ENCODE measurements at places on chromosomes 11 and 22.

DNA sequence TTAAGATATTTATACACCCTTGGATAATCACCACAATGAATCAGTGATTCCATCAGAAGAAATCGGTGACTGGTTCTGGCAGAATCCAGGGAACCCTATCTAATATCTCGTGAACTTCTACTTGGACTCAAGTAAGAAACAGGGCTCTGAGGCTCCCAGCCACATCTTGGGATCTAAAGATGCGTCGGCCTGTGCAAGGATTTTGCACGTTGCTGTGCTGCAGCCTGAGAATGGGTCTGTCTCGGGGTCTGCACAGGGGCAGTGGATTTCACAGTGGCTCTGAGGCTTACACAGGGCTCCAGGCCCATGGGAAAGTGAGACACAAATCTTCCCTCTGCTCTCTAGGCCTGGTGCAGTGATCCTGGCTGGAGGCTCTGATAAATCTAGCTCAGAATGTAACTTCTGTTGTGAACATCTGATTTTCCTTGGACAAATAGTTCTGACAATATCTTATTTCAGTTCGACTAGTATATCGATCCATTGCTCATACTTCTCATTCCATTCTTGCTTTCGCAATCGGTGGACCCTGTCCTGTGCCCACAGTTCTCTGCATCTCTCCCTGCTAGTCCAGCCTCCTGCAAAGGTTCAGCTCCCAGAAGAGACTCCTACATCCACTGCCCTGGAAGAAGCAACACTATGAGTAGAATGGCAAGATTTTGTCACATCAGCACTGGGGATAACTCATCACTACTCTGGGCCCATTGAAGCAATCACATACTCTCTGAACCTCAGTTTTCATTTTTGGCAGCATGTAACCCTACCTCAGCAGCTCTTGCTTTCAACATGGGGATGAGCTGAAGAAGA is 105.5 kb upstream of the TOP3B start:
- no peak for DNase-seq

DNA sequence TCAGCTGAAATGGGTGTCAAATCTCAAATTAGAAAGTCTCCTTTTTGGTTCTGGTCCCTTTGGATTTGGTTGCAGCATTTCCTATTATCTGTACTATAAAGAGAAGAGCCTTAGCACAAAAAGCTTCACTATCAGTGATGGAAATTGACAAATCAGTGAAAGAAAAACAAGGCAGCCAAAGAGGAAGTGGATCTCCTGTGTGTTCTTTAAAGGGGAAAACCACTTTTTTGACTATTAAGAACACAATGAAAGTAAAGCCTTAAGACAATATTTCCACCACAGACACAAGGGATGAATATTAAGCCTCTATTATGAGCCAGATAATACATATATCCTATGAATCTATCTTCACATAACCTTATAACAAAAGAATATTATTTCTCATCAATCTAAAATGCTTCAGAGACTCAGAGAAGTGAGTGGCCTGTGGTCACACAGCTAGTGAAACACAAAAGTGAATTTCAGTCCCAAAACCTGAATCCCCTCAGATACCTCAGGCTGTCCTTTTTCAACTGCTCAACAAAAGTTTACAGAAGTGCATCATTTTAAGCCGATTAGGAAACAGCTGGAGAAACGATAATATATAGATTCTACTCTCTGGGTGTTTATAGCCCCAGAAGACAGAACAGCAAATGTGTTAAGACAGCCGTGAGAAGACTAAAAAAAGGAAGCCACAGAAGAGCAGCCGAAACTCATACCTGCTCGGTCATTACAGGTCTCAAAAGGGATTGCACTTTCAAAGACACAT is 24.4 kb upstream of the FSHB start:
- no peak for DNase-seq

GRCh38 chr11:19404787-19405186 is 164.0 kb upstream of the E2F8 start:
- DNase-seq, result no peak

- no peak for DNase-seq
Observed at GRCh38 chr11:115170133-115170815, 333.9 kb downstream of the CADM1 start.

DNA sequence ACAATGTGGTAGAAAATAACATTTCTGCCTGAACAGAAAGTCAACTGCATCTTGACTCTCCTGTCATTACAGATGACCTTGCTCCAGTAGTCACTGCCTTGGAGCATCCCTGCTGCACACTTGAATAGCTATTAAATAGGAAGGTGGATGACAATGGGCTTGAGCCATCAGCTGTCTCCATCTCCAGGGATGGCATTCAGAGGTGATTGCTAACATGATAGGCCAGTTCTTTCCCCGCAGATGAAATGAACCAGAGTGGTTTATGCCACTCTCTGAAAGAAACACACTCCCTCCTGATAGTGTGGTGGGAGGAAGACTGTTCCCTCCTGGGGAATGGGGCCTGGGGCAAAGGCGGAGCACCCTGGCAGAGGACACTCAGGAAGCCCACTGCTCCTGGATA is 57.1 kb upstream of the OLFML1 start:
- no peak for DNase-seq

DNA sequence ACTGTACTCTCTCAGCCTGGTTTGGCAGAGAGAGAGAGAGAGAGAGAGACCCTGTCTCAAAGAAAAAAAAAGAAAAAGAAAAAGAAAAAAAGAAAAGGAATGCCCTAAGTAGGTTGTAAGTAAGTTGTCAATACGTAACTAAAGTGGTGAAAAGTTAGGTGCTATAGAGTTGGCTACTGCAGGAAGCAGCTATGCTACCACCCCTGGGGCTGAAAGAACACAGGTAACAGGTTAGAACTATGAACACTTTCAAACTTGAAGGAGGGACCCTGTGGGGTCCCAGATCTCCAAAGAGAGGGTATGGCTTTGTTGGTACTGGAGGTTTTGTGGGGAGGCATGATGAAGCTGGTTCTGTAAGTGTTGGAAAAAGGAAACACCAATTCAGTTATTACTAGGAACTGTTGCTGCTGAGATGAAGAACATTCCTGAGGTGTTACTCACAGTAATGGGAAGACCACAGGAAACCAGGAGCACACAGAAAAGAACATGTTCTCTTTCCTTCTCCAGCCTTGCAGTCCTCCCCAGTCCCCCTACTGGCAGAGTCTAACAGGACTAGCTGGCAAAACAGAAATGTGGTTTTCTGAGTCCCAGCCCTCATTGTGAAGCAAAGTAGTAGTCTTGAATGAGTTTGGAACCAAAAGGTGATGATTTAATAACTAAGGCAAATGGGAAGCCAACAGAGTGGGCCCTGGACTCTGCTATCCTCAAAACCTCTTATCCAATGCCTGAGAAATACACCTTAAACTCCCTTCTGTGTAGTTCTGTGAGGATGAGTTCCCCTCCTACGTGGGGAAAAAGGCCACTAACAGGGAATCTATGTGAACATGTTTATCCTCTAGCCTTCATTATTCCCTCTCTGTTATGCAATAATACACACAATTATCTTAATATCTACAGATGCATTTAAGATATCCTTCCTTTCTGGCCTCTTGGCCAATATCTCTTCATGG is 427.0 kb upstream of the DDI1 start:
- DNase-seq, result no peak

GRCh38 chr11:32396331-32396730 is 39.0 kb downstream of the WT1 start:
- DNase-seq, result no peak

GRCh38 chr11:12061851-12062560 is 48.4 kb upstream of the MICAL2 start:
- DNase-seq, result no peak

DNA sequence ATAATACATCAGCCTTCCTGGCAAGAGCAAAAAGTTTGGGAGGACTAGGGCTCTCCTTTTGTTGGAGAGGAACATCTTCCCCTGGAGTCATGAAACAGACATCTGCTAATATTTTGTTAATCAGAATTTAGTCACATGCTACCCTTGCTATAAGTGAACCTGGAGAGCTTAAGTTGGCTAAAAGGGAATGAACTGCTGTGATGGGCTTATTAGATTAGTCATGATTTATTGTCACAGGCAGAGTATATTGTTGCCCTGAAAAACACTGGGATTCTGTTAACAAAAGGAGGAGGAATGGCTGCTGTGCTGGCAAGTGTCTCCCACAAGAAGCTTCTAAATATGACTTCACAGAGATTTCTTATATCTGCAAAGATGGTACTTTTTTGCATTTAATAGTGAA is 16.0 kb downstream of the TCP11L1 start:
- DNase-seq, result no peak

- DNase-seq, result no peak
Observed at GRCh38 chr22:22590136-22590891, 31.2 kb upstream of the PRAME start.

DNA sequence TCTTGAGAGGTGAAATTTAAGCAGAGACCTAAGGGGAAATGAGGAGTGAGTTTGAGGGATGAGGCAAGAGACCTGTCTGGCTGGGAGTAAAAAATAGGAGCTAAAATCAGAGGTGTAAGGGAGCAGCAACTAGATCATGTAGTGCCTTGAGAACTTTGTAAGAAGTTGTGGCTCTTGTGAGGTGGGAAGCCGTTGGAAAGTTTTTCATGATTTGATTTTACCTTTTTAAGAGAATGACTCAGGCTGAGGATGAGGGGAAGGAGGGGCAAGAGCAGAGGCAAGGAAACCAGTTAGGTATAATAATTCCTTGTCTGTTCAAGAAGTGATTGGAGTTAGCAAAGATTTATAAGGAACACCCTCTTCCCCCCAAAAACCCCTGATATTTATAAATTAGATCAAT is 25.8 kb downstream of the QSER1 start:
- DNase-seq, result no peak

GRCh38 chr11:128988242-128988970 is 45.7 kb upstream of the TP53AIP1 start:
- no peak for DNase-seq

GRCh38 chr11:765025-765801 is 12.1 kb downstream of the GATD1 start:
- DNase-seq, result peak; percentile 70

DNA sequence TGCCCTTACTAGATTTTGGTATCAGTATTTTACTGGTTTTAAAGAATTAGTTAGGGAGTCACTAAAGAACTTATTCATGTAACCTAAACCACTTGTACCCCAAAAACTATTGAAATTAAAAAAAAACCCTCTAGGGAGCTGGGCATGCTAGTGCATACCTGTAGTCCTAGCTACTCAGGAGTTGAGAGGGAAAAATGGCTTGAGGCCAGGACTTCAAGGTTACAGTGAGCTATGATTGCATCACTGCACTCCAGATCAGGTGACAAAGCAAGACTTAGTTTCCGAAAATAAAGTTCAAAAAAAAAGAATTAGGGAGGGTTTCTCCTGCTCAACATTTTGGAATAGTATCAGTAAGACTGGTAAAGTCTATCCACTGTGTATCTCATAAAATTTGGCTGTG is 364.4 kb upstream of the LUZP2 start:
- no peak for DNase-seq

GRCh38 chr11:108224911-108225786 is 2.3 kb downstream of the ATM start:
- no peak for DNase-seq

- no peak for DNase-seq
Observed at GRCh38 chr22:38841211-38841610, 2.6 kb downstream of the NPTXR start.

DNA sequence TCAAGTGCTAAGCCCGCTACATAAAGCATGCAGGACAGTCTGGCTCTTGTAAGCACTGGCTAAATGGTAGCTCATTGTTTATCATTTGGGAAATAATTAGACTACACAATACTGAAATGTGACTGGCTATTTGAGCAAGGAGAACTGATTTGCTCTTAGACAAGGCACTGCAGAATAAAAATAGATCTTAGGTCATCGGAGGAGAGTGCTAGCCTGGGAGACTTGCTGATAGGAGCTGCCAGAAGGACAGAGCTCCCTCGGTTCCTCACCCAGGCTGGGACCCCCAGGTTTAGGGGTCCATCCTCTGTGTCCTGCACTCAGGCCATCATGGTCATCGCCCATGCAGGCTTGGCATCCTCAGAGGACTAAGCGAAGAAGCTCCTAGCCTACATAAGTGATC is 184.4 kb upstream of the NCAM1 start:
- DNase-seq, result no peak

- peak; percentile 20 for DNase-seq
Observed at GRCh38 chr11:45333001-45333971, 47.1 kb upstream of the SYT13 start.
